ENCODE measurements at places on chromosomes 7 and 10. TPM values are rescaled to one million over a fixed set of nuclear protein-coding genes. Genes with fewer than 3 reads are reported as not detected.
A peak's percentile ranks its signal among the peaks of the same experiment; 100 is the strongest.

- no peak overlapping the region for H3K27ac ChIP-seq
- no peaks in the 10 kb centered on the region for H3K27me3 ChIP-seq
- no peak overlapping the region for H3K4me3 ChIP-seq
- DNase-seq = no peak
- H3K36me3 ChIP-seq = peaks cover 18% of the 10 kb centered on the region
- H3K4me1 ChIP-seq = no peaks in the 10 kb centered on the region
Measured at GRCh38 chr10:111004016-111004415, 72.8 kb upstream of the ADRA2A start.

GRCh38 chr10:113475381-113475807 is 77.5 kb upstream of the HABP2 start:
- H3K27me3 ChIP-seq = peaks cover 16% of the 10 kb centered on the region
- H3K36me3 ChIP-seq = no peaks in the 10 kb centered on the region

- no peaks in the 10 kb centered on the region for H3K27me3 ChIP-seq
- no peak overlapping the region for H3K27ac ChIP-seq
- peaks cover 78% of the 10 kb centered on the region for H3K36me3 ChIP-seq
- no peak overlapping the region for H3K4me3 ChIP-seq
- no peak for DNase-seq
Measured at GRCh38 chr10:79229071-79229541, 118.2 kb upstream of the PPIF start.

DNA sequence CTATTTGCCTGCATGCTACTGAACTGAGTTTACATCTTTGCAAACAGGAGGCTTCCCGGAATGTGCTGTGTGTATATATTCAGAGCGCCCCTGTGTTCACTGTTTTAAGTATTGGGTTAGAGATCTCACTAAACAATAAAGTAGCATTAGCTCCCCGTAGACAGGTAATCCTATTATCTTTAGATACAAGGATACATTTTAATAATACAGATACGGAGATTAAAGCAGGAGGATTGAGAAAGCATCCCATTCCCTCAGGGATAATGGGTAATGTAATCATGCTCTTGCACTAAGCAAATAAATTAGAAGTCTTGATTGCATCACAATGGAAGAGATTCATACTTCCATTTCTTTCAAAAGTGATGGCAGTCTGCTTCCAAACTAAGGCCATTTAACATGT is 809.0 kb downstream of the NRG3 start:
- no peaks in the 10 kb centered on the region for H3K36me3 ChIP-seq
- no peak overlapping the region for H3K4me3 ChIP-seq
- no peaks in the 10 kb centered on the region for H3K4me1 ChIP-seq
- no peak for DNase-seq
- H3K27ac ChIP-seq = no peak overlapping the region

GRCh38 chr10:5830629-5831445 is 17.6 kb upstream of the GDI2 start:
- no peak overlapping the region for H3K4me3 ChIP-seq
- DNase-seq = no peak
- H3K36me3 ChIP-seq = no peaks in the 10 kb centered on the region
- H3K4me1 ChIP-seq = no peaks in the 10 kb centered on the region

GRCh38 chr10:91409069-91409868 is 875 bp upstream of the HECTD2 start:
- H3K4me3 ChIP-seq = peak overlapping the region; percentile 86
- H3K27ac ChIP-seq = peak overlapping the region; percentile 96
- peak; percentile 97 for DNase-seq
- H3K27me3 ChIP-seq = no peaks in the 10 kb centered on the region

DNA sequence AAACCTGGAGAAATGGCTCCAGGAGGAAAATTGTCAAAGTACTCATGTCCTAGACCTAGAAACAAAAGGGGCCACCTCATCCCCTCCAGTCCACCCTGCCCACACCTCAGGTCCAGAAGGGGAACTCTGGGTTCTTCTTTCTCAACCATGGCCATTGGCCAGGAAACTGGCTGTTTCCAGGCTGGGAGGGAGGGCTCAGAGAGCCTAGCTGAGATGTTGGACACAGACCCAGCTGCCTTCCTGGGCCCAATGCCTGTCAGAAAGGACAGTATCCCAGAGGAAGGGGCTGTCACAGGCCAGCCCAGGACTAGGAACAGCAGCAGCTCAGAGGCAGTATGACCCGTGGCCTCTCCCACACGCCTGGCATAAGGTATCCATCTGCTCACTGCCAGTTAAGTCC is 9.6 kb downstream of the GRID1 start:
- H3K27ac ChIP-seq = no peak overlapping the region
- no peak overlapping the region for H3K4me3 ChIP-seq
- no peaks in the 10 kb centered on the region for H3K36me3 ChIP-seq

DNA sequence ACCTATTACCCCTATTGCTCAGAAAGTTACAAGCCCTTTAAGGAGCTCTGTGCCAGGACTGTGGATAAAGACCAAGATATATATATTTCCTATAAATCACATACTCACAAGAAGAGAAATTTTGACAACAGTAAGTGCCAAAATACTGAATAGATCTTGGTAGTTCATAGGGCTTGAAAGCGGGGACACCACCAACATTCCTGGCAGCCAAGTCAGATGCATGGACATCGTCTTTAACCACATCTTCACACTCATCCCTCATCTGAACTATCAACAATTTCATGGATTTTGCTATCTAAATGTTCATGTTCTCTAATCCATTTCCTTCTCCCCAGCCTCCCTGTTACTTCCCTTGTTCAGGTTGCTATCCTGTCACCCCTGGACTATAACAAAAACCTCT is 67.5 kb upstream of the LRRC17 start:
- no peaks in the 10 kb centered on the region for H3K27me3 ChIP-seq
- H3K4me1 ChIP-seq = no peaks in the 10 kb centered on the region
- H3K36me3 ChIP-seq = no peaks in the 10 kb centered on the region
- DNase-seq = no peak
- no peak overlapping the region for H3K4me3 ChIP-seq

GRCh38 chr10:21488246-21488956 is 37.1 kb downstream of the SKIDA1 start:
- H3K36me3 ChIP-seq = no peaks in the 10 kb centered on the region
- no peaks in the 10 kb centered on the region for H3K27me3 ChIP-seq
- no peak overlapping the region for H3K27ac ChIP-seq

The PLXNA4 gene
- 4.3 TPM for total RNA-seq

The IGF2BP3 gene
- total RNA-seq = 2.7 TPM

The TUBAL3 gene
- not detected for total RNA-seq

The TCF7L2 gene
- 10.6 TPM for total RNA-seq

The BHLHA15 gene
- not detected for total RNA-seq

Data from osteoblast (primary cell).